Stimulated activated CD4-positive, alpha-beta T cell treated with anti-CD3 and anti-CD28 coated beads, Interleukin-12 subunit alpha, Interleukin-12 subunit beta, amount 100 ng/mL, for 24 hours (primary cell): ENCODE measurements at places on chromosomes 2 and 18.

GRCh38 chr2:145815933-145816332 lies 1296.0 kb upstream of the ZEB2 start:
- DNase-seq: no peak

- no peak for DNase-seq
Measured at GRCh38 chr2:12697617-12698016, 19.1 kb upstream of the TRIB2 start.

- DNase-seq: no peak
Measured at GRCh38 chr2:152694161-152694661, 23.1 kb downstream of the PRPF40A start.

GRCh38 chr18:36752929-36753865 lies 75.6 kb downstream of the TPGS2 start:
- no peak for DNase-seq

GRCh38 chr2:126534478-126534877 lies 121.5 kb upstream of the GYPC start:
- no peak for DNase-seq

- no peak for DNase-seq
Measured at GRCh38 chr2:127420039-127420864, 2.0 kb downstream of the PROC start.

GRCh38 chr2:1563943-1564891 lies 151.0 kb downstream of the TPO start:
- DNase-seq: no peak

GRCh38 chr18:78390952-78391348 lies 588.7 kb upstream of the SALL3 start:
- DNase-seq: no peak

GRCh38 chr2:137155356-137156104 lies 390.2 kb downstream of the THSD7B start:
- DNase-seq: no peak

DNA sequence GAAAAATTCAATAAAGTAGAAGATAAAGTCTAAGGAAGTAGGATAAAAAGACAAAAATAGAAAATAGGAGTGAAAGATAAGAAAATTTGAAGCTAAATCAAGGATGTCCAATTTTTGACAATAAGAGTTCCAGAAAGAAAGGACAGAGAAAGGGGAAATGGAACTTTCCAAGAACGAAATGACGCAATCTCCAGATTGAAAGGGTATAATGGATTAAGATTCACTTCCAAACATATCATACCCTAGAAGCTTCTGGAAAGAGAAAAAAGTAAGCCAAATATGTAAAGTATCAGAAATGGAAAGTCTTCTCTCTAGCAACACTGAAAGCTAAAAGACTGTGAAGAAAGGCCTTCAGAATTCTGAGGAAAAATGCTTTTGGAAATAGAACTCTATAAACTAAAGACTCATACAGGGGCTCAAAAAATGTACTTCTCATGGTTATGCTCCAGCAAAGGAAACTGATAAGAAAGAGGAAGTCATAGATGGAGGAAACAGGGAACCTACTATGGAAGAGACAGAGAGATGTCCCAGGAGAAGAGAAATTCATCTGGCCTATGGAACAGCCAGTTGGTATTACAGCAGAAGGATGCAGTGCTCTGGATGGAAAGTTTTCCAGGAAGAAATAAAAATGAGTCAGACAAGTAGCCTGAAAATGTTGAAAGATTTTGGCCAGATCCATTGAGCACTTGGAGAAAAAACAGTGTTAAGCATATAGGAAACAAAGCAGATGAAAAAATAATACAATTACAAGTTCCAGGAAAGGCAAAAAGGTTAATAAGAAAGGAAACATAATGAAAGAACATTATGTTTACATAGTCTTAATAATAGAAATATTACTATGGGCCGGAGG lies 20.1 kb downstream of the CASP8 start:
- no peak for DNase-seq

DNA sequence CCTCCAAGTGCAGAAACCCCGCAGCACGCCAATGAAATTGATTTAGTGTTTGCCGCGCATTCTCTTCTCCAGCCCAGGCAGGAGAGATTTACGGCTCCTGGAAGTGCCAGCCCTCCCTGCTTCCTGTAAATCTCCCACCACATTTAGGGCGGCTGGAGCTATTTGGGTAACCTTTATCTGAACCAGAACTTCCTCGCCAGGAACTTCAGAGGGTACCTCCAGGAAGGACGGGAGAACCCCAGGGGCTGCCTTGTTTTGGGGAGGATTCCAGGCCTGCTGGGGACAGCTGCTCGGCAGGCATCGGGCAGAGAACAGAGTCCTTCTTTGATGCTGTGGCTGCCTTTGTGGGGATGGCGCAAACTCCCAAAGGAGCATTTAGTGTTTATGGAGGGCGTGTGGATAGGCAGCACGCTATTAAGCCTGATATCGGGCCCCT lies 122.0 kb upstream of the MYCN start:
- no peak for DNase-seq
